ENCODE measurements at places on chromosomes 1 and 21.

- no peak for DNase-seq
Observed at GRCh38 chr1:163171826-163172225, 30.9 kb downstream of the RGS5 start.

DNA sequence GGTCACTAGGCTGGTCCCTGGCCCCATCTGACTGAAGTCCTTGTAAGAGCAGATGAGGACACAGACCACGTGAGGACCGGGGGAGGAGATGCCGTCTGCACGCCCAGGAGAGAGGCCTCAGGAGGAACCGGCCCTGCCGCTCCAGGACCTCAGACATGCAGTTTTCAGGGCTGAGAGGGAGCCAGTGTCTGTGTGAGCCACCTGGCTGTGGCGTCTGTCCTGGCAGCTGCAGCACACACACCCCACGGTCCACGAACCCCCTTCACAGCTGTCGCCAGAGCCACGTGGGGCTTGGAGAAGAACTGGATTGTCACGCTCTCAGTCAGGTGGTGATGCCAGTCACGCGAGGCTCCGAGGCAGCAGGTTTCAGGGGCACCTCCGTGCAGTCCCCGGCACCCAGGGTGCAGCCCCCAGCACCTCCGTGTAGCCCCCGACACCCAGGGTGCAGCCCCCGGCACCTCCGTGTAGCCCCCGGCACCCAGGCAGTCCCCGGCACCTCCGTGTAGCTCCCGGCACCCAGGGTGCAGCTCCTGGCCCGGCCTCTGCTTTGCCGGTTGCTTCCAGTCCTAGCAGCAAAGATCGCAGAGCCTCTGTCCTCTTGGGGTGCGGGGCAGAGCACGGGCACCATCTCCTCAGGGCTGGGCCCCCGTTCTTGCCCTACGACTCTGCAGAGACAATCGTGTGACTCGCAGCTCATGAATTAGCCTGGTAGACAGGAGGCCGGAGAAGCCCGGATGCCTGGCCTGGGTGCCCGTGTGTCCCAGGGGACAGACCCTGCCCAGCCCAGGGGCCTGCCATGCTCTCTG is 19.0 kb upstream of the SUMO3 start:
- DNase-seq: no peak

DNA sequence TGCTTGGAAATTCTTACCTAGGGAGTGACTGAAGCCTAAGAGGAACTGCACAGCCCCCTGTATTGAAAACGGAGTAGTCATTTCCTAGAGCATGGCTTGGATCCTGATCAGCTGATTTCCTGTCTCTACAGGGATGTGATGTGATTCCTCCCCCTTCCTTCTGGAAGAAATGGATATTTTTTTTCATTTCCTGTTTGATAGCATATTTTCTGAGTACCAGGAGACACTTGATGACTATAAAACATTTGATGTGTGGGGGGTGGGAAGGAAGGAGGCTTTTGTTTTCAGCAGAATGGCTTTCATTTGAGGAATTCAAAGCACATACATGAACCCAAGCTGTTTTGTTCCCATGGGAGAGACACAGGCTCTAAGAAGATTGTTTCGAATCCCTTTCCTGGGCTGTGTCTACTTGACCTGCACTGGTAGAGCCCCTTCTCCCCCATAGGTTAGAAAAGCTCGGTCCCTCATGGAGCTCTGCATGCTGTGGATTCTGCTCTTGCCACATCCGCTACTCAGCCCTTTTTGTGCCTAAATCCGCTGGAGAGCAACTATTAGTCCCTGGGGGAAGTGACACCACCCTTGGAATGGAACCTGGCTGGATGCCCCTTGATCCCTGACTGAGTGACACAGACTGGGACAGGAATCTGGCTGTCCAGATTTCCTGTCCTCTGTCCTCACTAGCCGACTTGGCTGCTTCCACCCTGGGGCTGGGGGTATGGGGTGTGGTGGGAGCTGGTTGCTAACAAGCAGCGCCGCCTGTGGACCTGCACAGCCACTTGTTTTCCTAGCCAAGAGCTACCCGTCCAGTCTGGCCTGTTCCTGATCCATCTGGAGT is 71.8 kb upstream of the MACF1 start:
- no peak for DNase-seq

- DNase-seq: no peak
Observed at GRCh38 chr1:203867802-203868201, 6.4 kb downstream of the SNRPE start.

DNA sequence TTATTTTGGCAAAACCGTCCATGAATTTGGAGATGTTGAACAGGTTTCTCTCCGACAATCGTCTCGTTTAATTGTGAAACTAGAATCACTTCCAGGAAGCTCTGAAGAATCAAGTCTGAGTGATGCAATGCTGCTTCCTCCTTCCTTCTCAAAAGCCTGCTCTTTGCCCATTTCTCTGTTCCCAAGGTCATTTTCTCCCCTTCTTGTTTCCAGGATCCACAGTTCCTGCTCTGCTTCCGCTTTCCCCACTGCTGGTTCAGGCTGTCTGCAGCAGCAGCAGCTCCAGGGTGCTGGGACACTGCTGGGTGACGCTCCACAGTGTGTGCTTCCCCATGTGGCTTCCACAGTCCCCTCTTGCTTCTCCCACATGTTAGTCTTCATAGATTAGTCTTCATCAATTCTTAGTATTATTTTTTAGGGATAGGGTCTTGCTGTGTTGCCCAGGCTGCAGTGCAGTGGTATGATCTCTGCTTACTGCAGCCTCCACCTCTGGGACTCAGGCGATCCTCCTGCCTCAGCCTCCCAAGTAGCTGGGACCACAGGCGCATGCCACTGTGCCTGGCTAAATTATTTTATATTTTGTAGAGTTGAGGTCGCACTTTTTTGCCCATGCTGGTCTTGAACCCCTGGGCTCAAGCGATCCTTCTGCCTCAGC is 156.2 kb downstream of the DYRK1A start:
- DNase-seq: no peak

All from GM12878 (cell line).